Activated T-helper 2 cell treated with anti-CD3 and anti-CD28 coated beads, Interferon-gamma antibody, Interleukin-2, Interleukin-4, amounts not matched to agents 10 μg/mL and 5 μg/mL and 100 μg/mL, durations not matched to agents 14 hours and 24 hours and 36 hours (primary cell): ENCODE measurements at places on chromosomes 2 and 18.

DNA sequence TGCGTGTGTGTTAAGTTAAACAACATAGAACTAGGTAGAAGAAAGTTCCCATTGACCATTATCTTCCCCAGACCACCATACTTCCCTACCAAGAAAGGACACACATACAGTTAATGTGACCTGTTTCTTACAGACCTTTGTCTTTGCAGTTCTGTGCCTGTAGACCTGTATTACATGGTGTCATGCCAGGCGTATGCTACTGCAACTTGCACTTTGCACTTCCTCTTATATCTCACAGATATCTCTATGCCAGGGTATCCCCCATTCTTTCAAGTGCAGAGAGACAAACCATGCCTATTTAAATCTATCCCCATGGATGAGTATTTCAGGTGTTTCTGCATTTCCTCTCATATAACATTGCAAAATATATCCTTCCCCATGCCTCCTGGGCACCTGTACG is 136.8 kb upstream of the PKDCC start:
- DNase-seq, result no peak

- DNase-seq, result no peak
These were observed 53.0 kb upstream of the LRP2 start for GRCh38 chr2:169415233-169415748.

- no peak for DNase-seq
These were observed 160.4 kb downstream of the GULP1 start for GRCh38 chr2:188452084-188452483.

GRCh38 chr2:68632021-68632420 is 11.4 kb upstream of the PROKR1 start:
- DNase-seq, result no peak

DNA sequence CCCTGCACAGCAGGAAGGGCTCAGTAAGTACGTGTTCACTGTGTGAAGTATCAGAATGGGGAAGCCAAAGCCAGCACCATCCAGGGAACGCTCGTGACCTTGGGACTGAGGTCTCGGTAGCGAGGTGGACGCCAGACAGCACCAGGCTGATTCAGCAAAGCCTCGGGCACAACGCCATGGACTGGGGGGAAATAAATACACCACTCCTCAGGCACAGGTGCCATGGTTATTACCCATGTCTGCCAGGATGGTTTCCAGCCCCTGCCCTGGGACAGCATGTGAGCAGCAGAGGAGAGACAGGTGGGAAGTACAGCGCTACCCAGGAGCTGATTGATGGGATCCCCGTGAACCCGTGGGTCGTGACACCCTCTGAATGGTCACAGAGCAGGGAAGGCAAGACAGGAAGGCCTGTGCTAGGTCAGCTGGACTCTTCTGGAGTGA is 53.0 kb downstream of the REEP1 start:
- no peak for DNase-seq

GRCh38 chr2:233228376-233228775 is 23.1 kb upstream of the ATG16L1 start:
- DNase-seq, result no peak

DNA sequence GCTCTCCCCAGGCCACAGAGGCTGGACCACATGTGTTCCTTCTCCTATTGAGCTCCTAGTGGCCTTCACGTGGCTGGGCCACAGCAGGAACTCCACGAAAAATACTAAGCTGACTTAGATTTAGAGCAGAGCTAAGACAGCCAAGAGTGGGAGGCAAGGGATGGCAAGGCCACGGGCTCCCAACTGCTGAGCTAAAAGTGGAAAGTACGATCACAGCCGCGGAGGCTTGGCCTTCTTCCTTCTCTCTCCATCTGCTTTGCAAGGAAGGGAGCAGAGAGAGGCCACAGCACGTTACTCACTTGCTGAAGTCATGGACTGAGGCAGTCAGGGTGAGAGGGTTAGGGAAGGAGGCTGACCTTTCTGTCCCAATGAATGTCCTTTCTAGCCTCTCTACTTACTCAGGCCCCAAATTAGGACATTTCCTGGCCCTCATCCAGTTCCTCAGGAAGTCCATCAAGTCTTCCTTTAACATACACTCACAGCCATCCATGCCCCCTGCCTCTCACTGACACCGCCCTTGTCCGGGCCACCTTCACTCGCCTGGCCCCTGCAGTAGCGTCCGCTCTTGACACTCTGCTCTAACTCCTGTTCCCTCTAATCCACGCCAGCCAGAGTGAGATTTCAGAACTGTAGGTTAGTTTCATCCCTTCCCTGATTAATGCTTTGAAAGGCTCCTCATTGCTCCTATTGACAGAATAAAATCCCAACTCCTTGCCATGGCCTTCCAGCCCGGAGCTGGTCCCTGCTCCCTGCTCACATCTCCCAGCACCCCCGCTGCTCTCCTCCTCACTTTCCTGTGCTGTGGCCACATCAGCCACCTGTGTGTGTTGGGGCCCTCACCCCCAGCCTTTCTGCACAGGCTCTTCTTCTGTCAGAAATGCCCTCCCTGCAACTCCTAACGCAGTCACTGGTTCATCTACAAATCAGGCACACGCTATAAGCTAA is 204.2 kb downstream of the CYP26B1 start:
- no peak for DNase-seq

- no peak for DNase-seq
These were observed 3.6 kb downstream of the CXCR4 start for GRCh38 chr2:136114382-136114781.

DNA sequence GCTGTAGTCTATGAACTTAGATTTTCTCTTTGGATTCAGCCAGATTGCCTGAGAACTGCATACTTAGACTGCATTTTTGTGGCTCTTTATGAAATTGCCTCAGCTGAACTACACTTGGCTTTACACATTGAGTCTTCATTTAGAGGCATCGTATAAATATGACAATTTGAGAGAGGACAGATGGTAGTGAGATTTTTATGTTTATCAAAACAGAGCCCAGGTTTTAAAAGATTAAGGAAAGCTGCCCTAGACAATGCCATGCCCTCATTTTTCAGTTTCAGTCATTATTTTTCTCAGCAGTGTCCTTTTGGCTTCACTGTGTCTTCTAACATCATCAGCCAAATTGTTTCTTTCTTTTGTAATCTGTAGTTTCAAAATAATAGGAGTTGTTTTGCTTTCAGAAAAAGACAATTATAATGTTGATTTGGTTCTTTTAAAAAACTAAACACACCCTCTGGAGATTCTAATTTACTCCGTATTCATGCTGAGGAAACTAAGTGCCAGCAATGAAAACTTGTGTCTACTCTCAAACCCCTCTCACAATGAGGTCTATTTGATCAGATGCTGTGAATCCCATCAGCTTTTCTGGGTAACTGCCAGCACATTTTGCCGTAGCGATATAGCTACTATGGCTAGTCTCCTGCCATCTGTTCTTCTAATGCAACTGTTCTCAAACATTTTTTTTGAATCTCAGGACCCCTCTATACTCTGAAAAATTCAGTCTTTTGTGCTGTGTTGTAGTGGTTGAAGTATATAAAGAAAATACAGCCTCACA is 46.2 kb downstream of the TWSG1 start:
- DNase-seq, result no peak

DNA sequence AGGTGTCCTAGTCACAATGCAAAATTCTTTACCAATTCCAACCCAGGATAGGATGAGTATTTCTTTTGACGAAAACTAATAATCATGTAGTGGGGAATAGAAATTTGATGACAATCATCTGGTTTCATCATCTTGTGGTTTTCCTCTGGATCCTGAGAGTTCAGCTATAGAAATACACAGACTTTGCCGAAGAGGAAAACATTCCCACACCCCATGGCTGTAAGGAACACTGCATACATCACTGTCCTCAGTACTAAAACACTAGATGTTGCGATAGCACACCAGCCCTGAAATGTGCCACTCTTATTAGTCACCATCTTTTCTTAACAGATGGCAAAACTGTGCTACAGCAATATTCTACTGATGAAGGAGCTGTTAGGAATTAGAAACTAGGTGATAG is 29.4 kb downstream of the CERKL start:
- no peak for DNase-seq

DNA sequence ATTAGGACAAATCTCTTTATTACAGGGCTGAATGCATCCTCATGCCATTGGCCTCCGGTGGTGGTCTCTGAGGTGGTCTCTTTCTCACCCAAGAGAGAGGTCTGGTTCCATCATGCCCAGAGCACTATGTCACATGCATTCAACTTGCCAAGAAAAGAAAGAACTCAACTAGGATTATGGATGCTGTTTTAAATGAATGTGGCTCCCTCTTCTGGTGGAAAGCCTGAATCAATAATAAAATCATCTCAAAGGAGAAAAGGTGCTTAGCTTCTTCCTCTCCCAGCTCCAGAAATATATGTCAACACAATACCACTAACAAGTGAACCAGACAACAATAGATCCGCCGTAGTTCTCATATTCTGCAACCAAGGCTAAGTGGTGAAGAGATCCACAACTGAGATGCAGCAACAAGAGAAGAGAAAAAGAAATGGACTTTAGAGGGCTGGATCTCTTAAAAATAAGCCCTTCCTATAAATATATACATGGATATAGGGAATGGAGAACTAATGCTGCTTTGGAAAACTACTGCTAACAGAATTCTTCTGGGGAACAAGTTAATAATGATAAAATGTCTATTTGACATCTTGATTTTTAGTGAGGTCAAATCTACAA is 396.8 kb downstream of the NCKAP5 start:
- DNase-seq, result no peak

DNA sequence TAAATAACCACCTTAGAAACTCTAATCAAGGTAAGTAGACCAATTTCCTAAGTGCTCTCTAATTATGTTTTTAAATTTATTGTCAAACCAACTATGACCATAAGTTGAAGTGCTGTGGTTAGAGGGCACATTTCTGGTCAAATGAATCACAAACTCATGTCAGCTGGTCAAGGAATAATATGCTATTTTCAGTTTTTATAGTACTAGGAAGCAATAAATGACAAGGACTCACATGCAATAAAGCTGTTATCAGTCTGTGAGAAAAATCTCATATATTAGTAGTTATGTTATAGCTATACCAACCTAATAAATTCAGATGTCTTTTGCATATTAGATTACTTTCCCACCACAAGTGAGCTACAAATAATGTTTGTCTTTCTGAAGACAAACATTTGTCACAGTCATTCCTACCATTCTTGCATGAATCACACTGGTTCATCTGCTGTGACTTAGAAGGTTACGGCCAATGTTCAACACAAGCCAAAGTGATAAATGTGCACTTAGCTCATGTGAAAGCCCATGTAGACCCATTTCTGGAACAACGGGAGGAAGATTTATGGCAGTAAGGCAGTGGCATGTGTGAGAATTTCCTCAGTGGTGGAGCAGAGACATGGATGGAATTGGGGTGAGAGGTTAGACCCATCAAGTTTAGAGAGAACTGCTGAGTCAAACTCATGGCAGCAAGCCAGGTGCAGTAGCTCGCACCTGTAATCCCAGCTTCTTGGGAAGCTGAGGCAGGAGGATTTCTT is 27.4 kb upstream of the CCNYL1 start:
- DNase-seq, result no peak

GRCh38 chr2:48483506-48483905 is 46.4 kb upstream of the STON1 start:
- DNase-seq, result no peak

- no peak for DNase-seq
These were observed 32.8 kb downstream of the TMEM247 start for GRCh38 chr2:46512185-46512584.

DNA sequence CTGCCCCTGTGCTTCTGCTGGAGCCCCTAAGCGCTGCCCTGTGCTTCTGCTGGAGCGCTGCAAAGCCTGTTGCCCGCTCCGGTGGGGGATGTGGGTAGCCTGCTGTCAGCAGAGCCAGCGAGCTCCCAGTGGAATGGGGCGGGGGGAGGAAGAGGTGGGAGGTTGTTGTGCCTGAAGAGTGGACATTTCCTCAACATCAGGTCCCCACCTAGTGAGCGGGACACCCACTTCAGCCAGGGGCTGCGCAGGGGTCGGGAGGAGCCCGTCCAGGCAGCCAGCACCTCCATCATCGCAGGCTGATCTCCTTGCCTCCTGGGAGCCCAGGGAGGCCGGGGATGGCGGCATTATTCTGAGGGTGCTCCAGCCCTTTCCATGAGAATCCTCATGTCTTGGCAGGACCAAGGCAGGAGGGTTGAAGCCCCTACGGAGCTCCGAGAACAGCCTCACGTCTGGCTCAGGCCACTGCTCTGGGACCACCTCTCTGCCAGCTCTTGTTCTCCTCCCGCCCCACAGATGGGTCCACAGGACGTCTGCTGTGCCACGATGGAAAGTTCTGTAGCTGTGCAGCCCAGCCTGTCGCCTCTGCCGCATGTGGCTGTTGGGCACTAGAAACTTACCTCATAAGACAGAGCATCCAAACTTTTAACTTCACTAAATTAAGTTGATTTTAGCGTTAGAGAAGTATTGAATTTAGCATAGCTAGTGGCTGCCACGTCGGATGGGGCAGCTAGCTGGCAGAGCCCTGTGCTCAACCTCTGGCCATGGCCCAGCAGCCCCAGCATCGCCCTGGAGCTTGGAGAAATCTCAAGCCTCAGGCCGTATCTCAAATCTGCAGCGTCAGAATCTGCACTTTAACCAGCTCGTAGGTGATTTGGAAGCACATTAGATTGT is 1.9 kb upstream of the ALLC start:
- no peak for DNase-seq

DNA sequence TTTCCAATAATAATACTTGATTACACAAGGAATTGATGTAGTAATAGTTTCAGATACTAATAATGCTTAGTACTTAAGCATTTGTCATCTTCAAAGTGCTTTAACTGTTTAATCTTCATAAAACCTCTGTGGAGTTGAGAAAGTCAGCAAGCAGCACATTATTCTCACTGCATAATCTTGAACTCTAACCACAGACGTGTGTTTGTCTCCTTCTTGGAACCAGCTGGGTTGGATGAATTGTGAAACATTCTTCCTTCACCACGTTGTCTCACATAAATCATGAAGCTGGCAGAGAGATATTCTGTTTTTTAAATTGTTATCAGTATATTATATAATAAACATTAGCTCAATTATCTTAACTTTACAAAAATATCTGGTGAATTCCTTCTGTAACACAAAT is 55.1 kb upstream of the LDAH start:
- DNase-seq, result no peak

- no peak for DNase-seq
These were observed 84.0 kb downstream of the EVA1A start for GRCh38 chr2:75476761-75477160.

DNA sequence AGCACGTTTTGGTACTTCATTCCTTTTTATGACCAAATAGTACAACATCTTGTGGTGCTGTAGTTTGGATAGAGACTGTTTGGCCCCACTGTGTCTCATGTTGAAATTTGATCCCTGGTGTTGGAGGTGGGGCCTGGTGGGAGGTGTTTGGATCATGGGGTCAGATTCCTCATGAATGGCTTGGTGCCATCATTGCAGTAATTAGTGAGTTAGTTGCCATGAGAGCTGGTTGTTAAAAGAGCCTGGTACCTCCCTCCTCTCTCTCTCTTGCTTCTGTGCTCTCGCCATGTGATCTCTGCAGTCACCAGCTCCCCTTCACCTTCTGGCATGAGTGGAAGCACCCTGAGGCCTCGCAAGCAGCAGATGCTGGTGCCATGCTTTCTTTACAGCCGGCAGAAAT is 50.9 kb downstream of the NCAPH start:
- no peak for DNase-seq

DNA sequence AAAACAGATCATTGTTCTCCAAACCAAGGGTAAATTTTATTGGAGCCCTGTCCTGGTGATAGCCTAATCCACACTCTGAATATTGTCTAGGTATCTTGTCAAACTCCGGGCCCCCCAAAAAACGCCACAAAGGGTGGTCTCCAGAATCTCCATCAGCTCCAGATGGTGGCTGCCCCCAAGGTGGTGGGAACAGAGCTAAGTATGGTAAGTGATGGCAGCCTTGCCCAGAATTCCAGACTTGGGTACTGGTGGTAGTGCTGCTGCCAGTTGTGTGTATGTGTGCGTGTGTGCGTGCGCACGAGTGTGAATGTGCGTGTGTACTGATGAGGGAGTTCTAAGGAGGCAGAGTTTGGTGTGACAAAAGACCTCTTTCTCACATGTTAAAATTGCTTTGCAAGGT is 51.2 kb downstream of the GREB1 start:
- DNase-seq, result no peak
